ENCODE measurements at places on chromosomes 5 and 9.
A peak's percentile ranks its signal among the peaks of the same experiment; 100 is the strongest.

GRCh38 chr5:107232788-107233187 lies 437.9 kb downstream of the EFNA5 start:
- no peak for DNase-seq

DNA sequence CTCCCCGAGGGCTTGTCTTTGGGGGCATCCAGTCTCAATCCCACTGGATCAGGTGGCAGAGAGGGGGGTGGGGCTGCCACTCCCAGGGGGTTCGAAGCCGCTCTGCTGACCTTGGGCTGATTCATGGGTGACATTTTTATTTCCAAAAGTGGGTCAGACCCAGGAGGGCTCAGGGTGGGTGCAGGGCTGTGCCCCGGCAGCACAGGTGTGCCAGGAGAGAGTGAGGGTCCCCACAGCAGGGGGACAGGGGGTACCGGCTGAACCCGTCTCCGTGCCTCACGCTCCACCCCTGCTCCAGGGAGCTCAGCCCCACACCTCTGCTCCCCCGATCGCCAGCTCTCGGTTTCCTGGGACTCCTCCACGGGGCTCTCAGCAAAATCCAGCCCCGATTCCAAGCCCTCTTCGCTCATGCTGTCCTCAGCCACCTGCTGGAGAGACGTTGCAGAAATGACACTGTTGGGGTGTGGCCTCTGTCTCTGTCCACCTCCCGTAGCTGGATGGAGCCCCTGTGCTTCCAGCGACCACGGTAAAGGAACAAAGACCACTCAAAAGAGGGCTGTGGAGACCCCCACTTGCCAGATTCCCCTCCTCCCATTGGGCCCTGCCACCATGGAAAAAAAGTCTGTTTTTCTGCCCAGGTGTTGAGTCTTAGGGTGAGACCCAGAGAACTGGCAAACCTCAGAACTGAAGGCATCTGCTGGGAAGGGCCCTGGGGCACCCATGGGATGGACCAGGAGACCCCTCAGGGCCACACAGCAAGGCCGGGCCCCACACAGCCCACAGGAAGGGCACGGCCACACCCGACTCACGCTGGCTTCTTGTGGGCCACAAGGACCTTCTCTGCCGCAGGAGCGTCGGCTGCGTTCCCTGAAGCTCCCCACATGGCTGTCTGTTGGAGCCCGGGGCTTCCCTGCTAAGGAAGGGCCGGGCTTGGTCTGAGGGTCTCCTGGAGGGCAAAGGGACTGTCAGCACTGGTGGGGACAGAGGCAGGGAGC lies 10.6 kb upstream of the QSOX2 start:
- DNase-seq: no peak

GRCh38 chr9:88794100-88794499 lies 197.2 kb upstream of the S1PR3 start:
- DNase-seq: no peak

GRCh38 chr5:14342306-14342705 lies 199.2 kb downstream of the TRIO start:
- peak; percentile 53 for DNase-seq

GRCh38 chr9:133980864-133981588 lies 11.1 kb downstream of the VAV2 start:
- DNase-seq: no peak

GRCh38 chr5:6705088-6705487 lies 8.1 kb upstream of the TENT4A start:
- DNase-seq: no peak

- DNase-seq: no peak
Observed at GRCh38 chr5:66655395-66656324, 59.5 kb downstream of the MAST4 start.

GRCh38 chr5:89628876-89629635 lies 746.1 kb upstream of the MEF2C start:
- DNase-seq: no peak

DNA sequence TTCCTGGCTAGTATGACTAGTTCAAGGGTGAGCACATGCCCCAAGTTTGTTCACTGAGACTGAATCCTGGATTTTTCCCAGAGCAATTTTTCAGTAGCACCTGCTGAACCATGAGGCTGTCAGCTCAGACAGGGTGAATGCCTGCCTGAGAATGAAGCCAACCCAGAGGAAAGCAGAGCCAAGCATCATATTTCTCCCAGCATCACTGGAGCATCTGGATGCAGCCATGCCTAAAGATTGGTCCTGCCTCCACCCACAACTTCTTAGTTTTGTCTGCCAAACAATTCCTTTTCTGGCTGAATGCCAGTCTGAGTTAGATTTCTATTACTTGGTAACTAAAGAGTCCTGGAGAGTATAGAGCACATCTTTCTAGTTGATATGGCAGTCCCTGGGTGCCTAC lies 343.6 kb downstream of the CSNK1G3 start:
- no peak for DNase-seq

DNA sequence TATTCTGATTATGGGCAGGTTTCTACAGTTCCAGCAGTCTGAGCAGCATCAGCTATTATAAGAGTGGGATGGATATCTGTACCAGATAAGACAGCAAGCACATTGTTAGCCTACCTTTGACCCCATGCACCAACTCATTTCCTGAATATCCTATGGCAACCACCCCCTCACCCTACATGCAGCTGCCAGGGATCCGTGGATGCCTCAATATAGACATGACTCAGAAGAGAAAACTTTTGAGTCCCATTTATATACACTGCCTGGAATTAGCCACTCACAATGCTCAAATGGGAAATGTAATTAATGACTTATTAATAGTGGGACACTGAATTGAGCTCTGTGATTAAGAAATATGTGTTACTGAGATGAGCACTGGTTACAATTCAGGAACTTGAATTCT lies 124.4 kb downstream of the SSBP2 start:
- DNase-seq: peak; percentile 70

GRCh38 chr9:101176384-101176783 lies 147.9 kb downstream of the PLPPR1 start:
- DNase-seq: no peak

GRCh38 chr9:20303996-20304395 lies 318.3 kb downstream of the MLLT3 start:
- DNase-seq: no peak

GRCh38 chr5:176545388-176545736 lies 3.8 kb upstream of the CDHR2 start:
- no peak for DNase-seq

DNA sequence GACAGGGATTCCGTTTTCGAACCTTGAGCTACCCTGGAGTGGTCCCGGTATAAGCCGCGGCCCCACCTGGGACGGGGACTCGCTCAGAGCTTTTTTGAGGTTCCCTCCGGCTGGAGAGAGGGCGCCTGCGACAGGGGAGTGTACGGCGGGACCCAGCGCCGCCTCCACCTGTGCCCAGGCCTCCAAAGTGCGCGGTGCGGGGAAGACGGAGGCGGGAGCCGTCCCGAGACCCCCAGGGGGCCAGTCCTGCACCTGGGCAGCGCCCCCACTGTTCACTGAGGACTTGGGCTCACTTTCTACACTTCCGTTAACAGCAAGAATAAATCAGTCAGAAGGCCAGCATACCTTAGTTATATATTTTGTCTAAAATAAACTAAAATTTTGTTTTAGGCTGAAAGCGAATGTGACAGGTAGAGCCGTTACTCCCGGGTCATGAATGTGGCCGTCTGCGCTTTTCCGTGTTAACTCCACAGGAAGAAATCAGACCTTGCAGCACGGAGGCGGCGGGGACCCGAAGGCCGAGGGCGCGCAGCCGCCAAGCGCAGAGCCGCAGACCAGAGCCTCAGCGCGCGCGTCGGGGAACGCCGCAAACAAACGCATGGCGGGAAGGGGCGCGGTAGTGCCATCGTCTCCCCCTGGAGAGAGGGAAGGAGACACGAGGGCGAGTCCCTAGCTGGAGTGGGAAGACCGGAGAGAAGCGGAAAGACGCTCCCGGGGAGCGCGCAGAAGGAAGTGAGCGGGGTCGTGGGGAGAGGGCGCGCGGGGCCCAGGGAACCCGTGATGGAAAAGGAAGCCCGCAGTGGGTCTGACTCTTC lies 14.1 kb downstream of the TRIM7 start:
- DNase-seq: peak; percentile 79

- DNase-seq: no peak
Observed at GRCh38 chr5:8060953-8061429, 192.0 kb downstream of the MTRR start.

DNA sequence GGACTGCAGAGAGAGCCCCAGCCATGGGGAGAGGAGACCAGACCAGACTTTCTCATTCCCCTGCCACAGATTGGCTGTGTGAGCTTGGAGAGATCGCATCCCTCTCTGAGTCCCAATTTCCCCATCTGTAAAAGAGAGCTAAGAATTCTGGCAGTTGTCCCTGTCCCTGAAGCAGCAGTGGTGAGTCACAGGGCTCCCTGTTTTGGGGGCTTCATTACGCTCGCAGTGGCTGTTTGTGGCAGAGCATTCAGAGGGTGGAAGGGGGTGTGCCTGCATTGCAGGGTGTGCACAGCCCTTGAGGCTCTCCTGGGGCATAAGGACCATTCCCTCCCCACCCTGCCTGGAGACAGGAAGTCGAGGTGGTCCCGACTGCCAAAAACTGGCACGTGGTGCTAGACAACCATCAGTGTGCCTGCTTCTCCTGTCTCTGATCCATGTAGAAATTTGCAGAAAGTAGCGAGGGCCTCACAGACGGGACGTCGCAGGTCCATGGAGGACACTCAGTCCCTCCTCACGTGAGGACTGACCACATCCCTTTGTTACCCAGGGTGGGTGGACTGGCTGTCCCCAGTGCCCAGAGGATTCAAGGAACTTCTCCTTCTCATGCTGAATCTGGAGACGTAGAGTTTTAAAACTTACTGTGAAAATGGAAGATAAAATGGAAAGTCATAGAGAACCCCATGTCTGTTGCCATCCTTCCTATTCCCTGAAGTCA lies 35.3 kb downstream of the HRH2 start:
- DNase-seq: no peak

GRCh38 chr9:126160067-126160853 lies 166.4 kb upstream of the MVB12B start:
- no peak for DNase-seq

All from small intestine (tissue), 16 donors.